Large intestine (tissue), 12 donors: ENCODE measurements at places on chromosomes 6 and 20. TPM values are rescaled to one million over a fixed set of nuclear protein-coding genes. Genes with fewer than 3 reads are reported as not detected.

DNA sequence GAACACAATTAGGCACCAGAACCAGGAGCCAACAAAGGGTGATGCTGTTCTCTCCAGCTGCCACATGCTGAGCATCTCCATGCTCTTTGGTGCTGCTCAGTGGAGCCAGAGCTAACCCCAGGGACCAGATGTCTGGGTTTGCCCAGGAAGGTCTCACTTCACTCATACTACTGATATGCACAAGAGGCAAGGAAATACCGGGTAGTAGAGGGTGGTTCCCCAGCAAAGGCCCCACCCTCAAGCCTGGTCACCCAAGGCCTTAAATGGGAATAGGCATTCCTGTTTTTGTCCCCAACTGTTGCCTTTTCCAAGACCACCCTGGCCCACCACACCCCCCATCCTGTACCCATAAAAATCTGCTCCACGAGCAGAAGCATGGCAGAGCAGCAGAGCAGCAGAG lies 204.5 kb upstream of the TAB2 start:
- DNase-seq, result no peak
- H3K36me3 ChIP-seq, result no peaks in the 10 kb centered on the region
- H3K27ac ChIP-seq, result no peak overlapping the region
- H3K27me3 ChIP-seq, result peaks cover 6% of the 10 kb centered on the region
- H3K4me1 ChIP-seq, result no peaks in the 10 kb centered on the region

SLC17A9 gene
- 8.1 TPM for polyA plus RNA-seq

DNA sequence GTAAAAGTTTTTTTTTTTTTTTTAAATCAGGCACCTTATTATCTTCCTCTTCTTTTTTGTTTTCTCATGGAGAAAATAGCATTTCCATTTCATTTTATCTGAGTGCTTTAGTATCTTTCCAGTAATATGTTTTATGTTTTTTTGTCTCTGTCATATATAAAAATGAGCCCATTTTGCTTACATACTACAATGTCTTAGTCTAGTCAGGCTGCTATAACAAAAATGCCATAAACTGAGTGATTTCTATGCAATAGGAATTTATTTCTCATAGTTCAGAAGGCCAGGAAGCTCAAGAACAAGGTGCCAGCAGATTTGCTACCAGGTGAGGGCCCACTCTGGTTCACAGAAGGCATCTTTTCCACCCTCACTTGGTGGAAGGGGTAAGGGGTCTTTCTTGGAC lies 35.7 kb upstream of the AIG1 start:
- H3K27me3 ChIP-seq, result no peaks in the 10 kb centered on the region
- DNase-seq, result no peak
- H3K36me3 ChIP-seq, result no peaks in the 10 kb centered on the region
- H3K4me1 ChIP-seq, result peaks cover 3% of the 10 kb centered on the region
- no peak overlapping the region for H3K4me3 ChIP-seq

JPH2 gene
- polyA plus RNA-seq, result 15.6 TPM

GRCh38 chr6:45633272-45633908 lies 255.7 kb upstream of the SUPT3H start:
- H3K4me3 ChIP-seq, result no peak overlapping the region
- no peak overlapping the region for H3K27ac ChIP-seq
- H3K4me1 ChIP-seq, result no peaks in the 10 kb centered on the region
- H3K27me3 ChIP-seq, result no peaks in the 10 kb centered on the region
- no peaks in the 10 kb centered on the region for H3K36me3 ChIP-seq
